ENCODE measurements at places on chromosomes 6 and 20.

- H3K4me3 ChIP-seq: peak overlapping the region; percentile 64
- H3K4me1 ChIP-seq: peaks cover 5% of the 10 kb centered on the region
- DNase-seq: no peak
- H3K27me3 ChIP-seq: no peaks in the 10 kb centered on the region
Measured at GRCh38 chr20:21053002-21053762, 53.0 kb downstream of the LINC00237 start.

DNA sequence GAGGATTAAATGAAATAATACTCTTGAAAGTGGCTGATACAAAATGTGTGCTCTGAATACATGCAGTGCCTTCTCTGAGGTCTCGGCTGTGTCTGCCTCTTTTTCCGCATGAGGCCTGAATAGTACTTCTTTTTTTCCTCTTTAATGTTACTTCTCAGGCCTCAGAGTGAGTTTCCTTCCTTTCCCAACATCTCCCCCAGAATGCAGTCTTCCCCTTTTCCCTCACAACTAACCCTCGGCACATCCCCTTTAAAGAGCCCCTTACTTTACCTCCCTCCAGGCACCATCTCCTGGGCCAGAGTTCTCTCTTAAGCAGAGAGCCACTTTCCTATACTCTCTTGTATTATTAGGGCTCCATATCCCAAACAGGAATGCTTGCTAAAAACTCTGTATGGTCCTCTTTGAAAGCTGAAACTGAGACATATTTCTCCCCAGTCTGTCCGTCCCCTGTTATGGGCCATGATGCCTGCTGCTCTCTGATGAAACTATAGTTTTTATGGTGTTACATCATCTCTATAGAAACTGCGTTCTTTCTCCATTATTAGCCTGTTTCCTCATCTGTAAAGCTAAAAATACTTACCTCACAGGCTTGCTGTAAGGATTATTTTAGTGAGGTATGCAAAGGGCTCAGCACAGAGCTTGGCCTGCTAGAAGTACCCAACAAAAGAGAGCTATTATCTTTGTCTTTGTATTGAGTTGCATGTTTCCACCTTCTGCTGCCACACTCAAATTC lies 2.3 kb downstream of the PLAGL2 start:
- H3K36me3 ChIP-seq: peaks cover 16% of the 10 kb centered on the region
- DNase-seq: no peak
- H3K27me3 ChIP-seq: no peaks in the 10 kb centered on the region
- peak overlapping the region; percentile 97 for H3K4me3 ChIP-seq

- no peaks in the 10 kb centered on the region for H3K27me3 ChIP-seq
- no peaks in the 10 kb centered on the region for H3K4me1 ChIP-seq
- H3K4me3 ChIP-seq: no peak overlapping the region
- DNase-seq: peak; percentile 54
- H3K36me3 ChIP-seq: peaks cover 5% of the 10 kb centered on the region
Measured at GRCh38 chr6:153023977-153024708, 21.6 kb upstream of the MTRF1L start.

- no peaks in the 10 kb centered on the region for H3K27me3 ChIP-seq
- peaks cover 3% of the 10 kb centered on the region for H3K36me3 ChIP-seq
- H3K27ac ChIP-seq: no peak overlapping the region
- H3K4me3 ChIP-seq: no peak overlapping the region
Measured at GRCh38 chr6:52403627-52404026, 16.5 kb upstream of the EFHC1 start.

GRCh38 chr6:29603930-29604329 lies 19.0 kb downstream of the OR2H2 start:
- no peaks in the 10 kb centered on the region for H3K4me1 ChIP-seq
- peak overlapping the region; percentile 7 for H3K4me3 ChIP-seq
- no peak overlapping the region for H3K27ac ChIP-seq
- peaks cover 69% of the 10 kb centered on the region for H3K36me3 ChIP-seq
- DNase-seq: no peak

- H3K36me3 ChIP-seq: no peaks in the 10 kb centered on the region
- DNase-seq: peak; percentile 56
- peaks cover 28% of the 10 kb centered on the region for H3K4me1 ChIP-seq
Measured at GRCh38 chr6:43093436-43094289, 17.5 kb downstream of the PTK7 start.

- no peak for DNase-seq
- H3K36me3 ChIP-seq: no peaks in the 10 kb centered on the region
- H3K27ac ChIP-seq: no peak overlapping the region
- H3K27me3 ChIP-seq: no peaks in the 10 kb centered on the region
- H3K4me3 ChIP-seq: no peak overlapping the region
Measured at GRCh38 chr6:33029328-33030184, 20.2 kb upstream of the HLA-DOA start.

DNA sequence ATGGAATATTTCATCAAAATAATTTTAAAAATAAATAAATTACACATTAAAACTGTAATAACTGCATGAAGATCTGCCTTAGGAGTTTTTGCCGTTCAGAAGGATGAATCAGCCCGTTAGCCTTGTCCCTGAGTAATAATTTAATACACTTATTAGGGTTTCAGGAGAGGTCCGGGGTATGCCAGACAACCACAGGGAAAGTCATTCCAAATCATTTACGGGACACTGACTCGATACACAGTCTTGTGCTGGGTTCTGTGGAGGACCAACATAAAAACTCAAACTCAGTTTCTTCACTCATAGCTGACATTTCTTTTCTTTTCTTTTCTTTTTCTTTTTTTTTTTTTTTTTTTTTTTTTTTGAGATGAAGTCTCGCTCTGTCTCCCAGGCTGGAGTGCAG lies 735 bp upstream of the LY6G6F start:
- no peaks in the 10 kb centered on the region for H3K27me3 ChIP-seq
- no peak overlapping the region for H3K27ac ChIP-seq
- peaks cover 4% of the 10 kb centered on the region for H3K4me1 ChIP-seq
- DNase-seq: no peak
- H3K4me3 ChIP-seq: no peak overlapping the region
- H3K36me3 ChIP-seq: no peaks in the 10 kb centered on the region

- no peaks in the 10 kb centered on the region for H3K27me3 ChIP-seq
- no peak overlapping the region for H3K27ac ChIP-seq
- no peak overlapping the region for H3K4me3 ChIP-seq
- no peak for DNase-seq
Measured at GRCh38 chr20:61701802-61702201, 363.9 kb downstream of the TAF4 start.

DNA sequence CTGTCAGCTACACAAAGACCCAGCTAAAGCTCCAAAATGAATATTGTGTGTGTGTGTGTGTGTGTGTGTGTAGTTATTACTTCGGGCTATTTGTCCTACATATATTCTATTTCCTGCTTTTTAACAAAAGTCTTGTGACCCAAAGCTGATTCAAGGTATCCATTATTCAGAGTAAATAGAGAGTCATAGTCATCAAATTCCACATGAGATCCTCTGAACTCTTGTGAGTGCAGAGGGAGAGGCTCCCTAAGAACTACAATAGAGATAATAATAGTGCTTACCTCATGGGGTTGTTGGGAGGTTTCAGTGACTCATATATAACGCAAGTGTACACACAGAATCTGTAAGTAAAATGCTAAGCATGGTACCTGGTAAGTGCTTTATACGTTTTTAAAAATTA lies 95.6 kb upstream of the SHLD1 start:
- no peaks in the 10 kb centered on the region for H3K4me1 ChIP-seq
- no peak overlapping the region for H3K4me3 ChIP-seq
- H3K36me3 ChIP-seq: no peaks in the 10 kb centered on the region
- no peak overlapping the region for H3K27ac ChIP-seq

GRCh38 chr20:19729672-19730071 lies 28.4 kb upstream of the RIN2 start:
- DNase-seq: no peak
- no peaks in the 10 kb centered on the region for H3K4me1 ChIP-seq
- H3K27me3 ChIP-seq: no peaks in the 10 kb centered on the region
- H3K27ac ChIP-seq: no peak overlapping the region
- no peak overlapping the region for H3K4me3 ChIP-seq

DNA sequence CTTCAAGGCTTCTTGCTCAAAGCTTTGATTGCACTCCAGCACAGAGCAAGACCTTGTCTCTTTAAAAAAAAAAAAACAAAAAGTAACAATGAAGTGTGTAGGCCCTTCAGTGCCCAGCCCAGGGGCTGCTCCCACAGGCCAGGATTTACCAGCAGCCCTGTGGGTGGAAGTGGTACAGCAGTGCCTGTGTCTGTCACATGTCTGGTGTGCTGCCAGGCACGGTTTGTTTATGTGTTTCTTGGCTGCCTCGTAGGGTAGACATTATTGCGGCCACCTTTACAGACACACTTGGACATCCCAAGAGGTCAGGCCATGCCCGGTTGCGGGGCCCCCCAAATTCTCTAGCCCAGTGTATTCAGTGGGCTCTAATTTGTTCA lies 12.7 kb downstream of the DYNLRB1 start:
- H3K36me3 ChIP-seq: peaks cover 54% of the 10 kb centered on the region
- no peak overlapping the region for H3K4me3 ChIP-seq
- no peaks in the 10 kb centered on the region for H3K4me1 ChIP-seq
- no peak for DNase-seq
- H3K27me3 ChIP-seq: no peaks in the 10 kb centered on the region

DNA sequence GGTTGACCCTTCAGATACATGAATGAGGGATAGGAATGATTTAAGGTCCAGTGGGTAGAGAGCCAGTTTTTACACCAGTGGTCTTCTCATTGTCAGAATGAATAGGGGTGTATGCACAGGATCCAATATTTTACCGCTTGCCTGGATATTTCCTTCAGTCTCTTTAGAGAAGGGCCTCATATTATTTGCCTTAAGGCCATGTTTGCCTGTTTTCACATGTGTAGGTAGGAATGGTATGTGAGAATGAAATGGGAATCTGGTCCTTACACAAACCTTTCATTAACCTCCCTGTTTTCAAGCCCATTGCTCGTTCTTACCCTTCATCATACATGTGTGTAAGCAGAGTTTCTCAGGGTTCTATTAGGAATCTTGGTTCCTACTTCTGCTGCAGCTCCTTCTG lies 62.4 kb downstream of the LIN28B start:
- no peak overlapping the region for H3K27ac ChIP-seq
- peaks cover 4% of the 10 kb centered on the region for H3K4me1 ChIP-seq
- no peaks in the 10 kb centered on the region for H3K36me3 ChIP-seq
- DNase-seq: no peak
- no peaks in the 10 kb centered on the region for H3K27me3 ChIP-seq

DNA sequence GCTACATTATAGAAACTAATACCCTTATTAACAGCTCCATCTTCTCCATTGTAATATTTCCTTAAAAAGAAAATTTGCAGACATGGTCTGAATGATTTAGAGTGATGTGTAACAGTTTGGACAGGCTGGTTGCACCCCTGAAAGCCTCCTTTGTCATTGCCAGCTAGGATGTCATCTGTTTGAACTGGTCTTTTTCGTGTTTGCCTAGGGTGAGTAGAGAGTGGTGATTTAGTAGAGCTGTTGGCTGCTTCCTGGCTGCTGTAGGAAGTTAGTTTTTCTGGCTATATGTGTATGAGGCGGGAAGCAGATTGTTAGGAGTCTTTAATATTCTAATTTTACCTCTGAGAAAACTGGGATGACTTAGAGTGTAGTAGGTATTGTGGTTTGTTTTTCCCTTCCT lies 101.1 kb downstream of the ZFAND3 start:
- no peaks in the 10 kb centered on the region for H3K27me3 ChIP-seq
- DNase-seq: no peak
- 0 out of 3 replicates have a peak overlapping the region, but pooled peaks have one; percentile 7 for H3K4me3 ChIP-seq
- no peak overlapping the region for H3K27ac ChIP-seq
- no peaks in the 10 kb centered on the region for H3K4me1 ChIP-seq
- no peaks in the 10 kb centered on the region for H3K36me3 ChIP-seq

- H3K36me3 ChIP-seq: peaks cover 31% of the 10 kb centered on the region
- no peak for DNase-seq
- peak overlapping the region; percentile 76 for H3K4me3 ChIP-seq
Measured at GRCh38 chr6:114339706-114340105, 3.1 kb downstream of the HS3ST5 start.

DNA sequence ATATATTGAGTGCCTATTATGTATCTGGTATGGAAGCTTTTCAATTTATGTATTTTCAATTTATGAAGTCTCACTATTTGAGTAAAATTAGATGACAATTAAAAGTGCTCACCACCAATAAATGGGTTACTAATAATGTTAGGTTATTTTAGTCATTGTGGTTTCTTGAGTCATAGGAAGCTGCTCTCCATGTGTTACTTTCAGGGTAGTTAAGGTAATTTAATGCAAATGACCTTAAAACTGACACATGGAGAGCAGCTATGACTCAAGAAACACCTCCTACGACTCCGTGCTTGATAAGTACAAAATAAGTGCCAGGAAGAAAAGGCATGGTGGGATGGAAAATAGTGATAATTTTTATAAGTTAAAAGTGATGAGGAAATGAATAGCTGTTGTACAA lies 16.5 kb upstream of the TINAG start:
- DNase-seq: no peak
- H3K36me3 ChIP-seq: no peaks in the 10 kb centered on the region
- no peaks in the 10 kb centered on the region for H3K27me3 ChIP-seq
- no peak overlapping the region for H3K27ac ChIP-seq
- H3K4me1 ChIP-seq: no peaks in the 10 kb centered on the region

- H3K4me3 ChIP-seq: no peak overlapping the region
- H3K36me3 ChIP-seq: no peaks in the 10 kb centered on the region
- no peak for DNase-seq
- no peak overlapping the region for H3K27ac ChIP-seq
- H3K4me1 ChIP-seq: peaks cover 8% of the 10 kb centered on the region
Measured at GRCh38 chr20:19956976-19957375, 60.2 kb upstream of the NAA20 start.

DNA sequence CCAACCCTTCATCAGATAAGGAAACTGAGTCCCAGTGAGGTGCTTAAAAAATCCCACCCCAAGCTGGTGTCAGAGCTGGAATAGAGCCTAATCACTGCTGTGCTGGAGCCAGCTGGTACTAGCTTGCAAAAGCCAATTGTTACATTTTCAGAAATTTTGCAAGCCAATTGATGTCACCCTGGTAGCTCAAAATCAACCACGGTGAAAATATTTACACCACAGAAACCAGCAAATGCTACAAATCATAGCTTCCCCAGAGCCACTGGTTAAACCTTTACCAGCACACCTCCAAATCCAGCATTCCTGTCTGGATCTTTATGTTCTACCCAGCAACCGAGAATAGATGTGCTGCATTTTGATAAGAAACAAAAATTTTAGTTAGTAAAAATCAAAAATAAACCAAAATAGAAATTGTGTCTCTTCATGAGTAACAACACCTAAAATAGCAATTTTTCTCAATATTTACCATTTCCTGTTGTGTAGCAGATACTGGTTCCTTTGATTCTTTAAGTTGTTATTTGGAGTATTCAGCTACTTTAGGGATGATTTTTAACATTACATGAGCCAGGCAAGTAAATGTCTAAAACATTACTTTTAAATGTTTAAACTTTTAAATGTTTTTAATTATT lies 7.2 kb upstream of the LCA5 start:
- H3K27me3 ChIP-seq: no peaks in the 10 kb centered on the region
- H3K36me3 ChIP-seq: peaks cover 3% of the 10 kb centered on the region
- no peak for DNase-seq
- H3K4me3 ChIP-seq: no peak overlapping the region
- peaks cover 3% of the 10 kb centered on the region for H3K4me1 ChIP-seq

All from H9 (cell line).